ENCODE measurements at places on chromosomes 5 and 9.

- no peak for DNase-seq
Observed at GRCh38 chr9:85890962-85891361, 50.0 kb upstream of the NAA35 start.

GRCh38 chr9:92467511-92467910 is 14.8 kb downstream of the ASPN start:
- DNase-seq, result no peak

DNA sequence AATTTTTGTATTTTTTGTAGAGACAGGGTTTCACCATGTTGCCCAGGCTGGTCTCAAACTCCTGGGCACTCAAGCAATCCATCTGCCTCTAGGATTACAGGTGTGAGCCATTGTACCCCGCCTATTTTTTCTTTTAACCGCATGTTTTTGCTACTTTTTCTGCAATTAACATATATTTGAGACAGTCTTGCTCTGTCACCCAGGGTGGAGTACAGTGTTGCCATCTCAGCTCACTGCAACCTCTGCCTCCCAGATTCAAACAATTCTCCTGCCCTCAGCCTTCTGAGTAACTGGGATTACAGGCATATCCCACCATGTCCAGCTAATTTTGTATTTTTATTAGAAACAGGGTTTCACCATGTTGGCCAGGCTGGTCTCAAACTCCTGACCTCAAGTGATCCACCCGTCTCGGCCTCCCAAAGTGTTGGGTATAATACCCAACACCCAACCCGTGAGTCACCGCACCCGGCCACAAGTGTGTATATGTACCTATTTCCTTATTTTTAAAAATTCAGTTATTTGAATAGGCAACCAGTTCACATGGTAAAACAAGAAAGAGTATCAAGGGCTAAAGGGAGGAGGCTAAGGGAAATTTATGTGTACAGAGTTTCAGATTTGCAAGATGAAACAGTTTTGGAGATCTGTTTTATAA is 13.3 kb downstream of the PHAX start:
- no peak for DNase-seq

DNA sequence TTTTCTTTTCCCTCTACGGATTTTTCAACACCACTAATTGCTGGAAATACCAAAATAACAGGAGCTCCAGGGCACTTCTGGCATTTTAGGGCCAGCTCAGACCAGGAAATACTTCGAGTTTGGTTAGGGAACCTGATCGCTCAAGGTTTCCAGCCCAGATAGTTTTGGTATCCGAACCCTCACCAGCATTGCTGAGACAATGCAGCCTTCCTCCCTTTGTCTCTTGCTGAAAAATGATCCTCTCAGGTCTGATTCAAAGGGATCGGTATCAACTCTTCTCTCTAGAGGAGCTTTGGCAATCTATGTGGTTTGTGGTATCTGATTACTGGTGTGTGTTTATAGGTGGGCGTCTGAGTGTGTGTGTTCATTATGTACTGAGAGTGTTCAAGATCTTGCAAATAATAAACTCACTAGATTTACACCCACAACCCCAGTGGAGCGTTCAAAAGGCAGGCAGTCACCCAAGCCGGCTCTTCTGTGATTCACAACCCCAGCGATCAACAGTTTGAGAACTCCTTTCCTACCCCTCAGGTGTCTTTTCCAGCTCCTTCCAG is 122.8 kb upstream of the EGFLAM start:
- DNase-seq, result no peak

Measured in PC-9 (cell line).